Progenitor cell of endocrine pancreas (in vitro differentiated cells): ENCODE measurements at places on chromosomes 16 and 17. TPM values are rescaled to one million over a fixed set of nuclear protein-coding genes. Genes with fewer than 3 reads are reported as not detected.

Gene KRT25
- total RNA-seq = not detected in 2 replicates

Gene PIPOX
- 4.3 and 5.3 TPM in 2 replicates for total RNA-seq

Gene CSH1
- total RNA-seq = not detected in 2 replicates

DNA sequence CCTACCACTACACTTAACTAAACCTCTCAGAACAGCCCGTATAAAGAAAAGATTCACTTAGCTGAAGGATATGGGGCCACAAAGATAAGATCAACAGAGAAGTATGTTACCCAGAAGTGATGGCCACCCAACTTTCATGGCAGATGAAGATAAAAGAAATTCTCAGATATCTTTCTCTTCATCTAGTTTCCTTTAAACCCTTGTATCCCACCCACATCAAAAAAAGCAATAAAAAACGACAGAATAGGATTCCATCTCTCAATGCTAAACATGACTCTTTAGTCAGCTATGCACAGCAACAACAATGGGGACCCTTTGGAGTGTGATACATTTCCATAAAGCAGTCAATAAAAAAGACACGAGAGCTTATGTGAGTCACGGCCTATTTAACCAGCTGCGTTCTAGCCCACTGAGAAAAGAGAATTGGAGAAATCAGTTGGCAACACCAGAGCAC is 86.6 kb downstream of the SNX11 start:
- H3K36me3 ChIP-seq = no peaks in the 10 kb centered on the region
- H3K27me3 ChIP-seq = peaks cover 41% of the 10 kb centered on the region
- no peak overlapping the region for H3K4me3 ChIP-seq
- peaks cover 6% of the 10 kb centered on the region for H3K4me1 ChIP-seq
- DNase-seq = no peak

DNA sequence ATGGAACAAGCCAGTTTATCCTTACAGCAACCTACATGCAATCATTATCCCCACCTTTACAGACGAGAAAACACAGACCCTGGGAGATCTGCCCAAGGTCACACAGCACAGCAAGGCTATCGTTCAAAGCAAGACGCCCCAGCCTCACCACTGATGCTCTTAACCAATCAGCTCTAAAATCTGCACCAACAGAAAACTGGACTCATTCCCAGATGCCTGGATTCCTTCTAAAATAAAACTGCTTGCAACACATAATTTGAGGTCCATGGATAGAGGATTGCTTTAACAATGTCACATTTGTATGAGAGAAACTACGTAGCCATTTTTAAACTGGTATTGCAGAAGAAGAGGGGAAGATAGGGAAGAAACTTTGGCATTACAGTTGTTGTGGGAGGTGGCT is 6.8 kb downstream of the COTL1 start:
- H3K27ac ChIP-seq = no peak overlapping the region

DNA sequence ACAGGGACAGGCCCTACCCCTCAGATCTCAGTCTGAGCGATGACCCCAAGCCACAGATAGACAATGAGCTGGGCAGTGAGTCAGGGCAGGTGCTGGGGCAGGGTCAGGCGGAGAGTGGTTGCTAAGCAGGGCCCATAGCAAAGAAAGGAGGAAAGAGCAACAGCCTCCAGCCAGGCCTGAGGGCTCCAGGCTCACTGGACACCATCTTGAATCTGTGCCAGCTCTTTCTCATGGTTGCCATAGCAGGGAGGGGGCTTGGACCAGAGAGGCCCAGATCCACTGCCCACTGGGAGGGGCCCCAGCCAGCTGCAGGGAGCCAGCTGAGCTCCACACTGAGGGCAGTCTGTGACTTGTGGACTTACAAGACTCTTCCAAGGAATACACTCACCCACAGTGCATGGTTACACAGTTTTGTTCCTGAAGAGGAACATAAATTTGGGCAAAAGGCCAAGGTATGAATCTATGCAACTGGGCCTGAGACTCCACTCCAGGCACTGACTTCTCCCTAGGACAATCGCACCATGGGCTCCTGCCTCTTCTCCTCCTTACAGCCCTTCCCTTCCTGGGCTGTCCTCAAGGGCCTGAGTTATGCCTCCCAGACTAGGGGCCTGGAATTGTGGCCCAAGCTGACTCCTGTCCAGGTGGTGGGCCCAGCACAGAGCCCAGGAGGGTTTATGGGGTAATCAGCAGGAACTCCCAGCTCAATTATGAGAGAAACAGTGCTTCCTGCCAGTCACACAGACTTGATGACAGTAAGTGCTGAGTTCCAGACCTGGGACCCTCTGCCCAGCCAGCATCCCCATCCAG is 59.9 kb downstream of the BEAN1 start:
- peaks cover 4% of the 10 kb centered on the region for H3K4me1 ChIP-seq
- H3K27me3 ChIP-seq = peaks cover 9% of the 10 kb centered on the region
- DNase-seq = no peak
- no peak overlapping the region for H3K4me3 ChIP-seq

DNA sequence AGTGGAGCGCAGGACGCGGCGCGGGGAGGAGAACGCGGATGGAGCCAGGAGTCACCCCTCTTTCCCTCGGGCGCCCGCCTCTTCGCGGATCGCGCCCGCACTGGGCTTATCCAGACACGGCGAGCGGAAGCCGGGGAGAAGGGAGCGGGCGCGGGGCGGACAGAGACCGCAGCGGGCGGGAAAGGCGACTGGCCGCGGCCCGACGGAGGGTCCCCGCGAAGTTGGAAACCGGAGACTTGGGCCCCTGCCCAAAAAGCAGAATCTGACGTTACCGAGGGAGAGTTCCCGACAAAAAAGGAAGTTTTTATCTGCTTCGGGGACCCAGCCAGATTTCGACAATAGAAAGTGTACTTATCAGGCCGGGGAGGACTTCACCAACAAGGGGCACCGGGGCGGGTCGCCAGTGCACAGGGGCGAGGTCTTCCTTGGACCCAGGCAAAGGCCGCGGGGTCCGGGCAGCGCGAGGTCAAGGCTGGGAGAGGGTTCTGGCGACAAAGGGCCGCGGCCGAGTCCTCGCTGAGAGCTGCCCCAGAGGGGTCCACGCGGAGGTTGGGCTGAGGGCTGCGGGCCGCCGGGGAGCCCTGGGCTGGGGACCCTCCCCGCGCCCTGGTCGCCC is 519 bp downstream of the ST6GALNAC2 start:
- peaks cover 58% of the 10 kb centered on the region for H3K27me3 ChIP-seq
- H3K4me1 ChIP-seq = no peaks in the 10 kb centered on the region
- H3K36me3 ChIP-seq = no peaks in the 10 kb centered on the region
- DNase-seq = no peak

- no peak overlapping the region for H3K27ac ChIP-seq
- no peak overlapping the region for H3K4me3 ChIP-seq
- no peaks in the 10 kb centered on the region for H3K4me1 ChIP-seq
- H3K27me3 ChIP-seq = no peaks in the 10 kb centered on the region
- DNase-seq = no peak
- H3K36me3 ChIP-seq = peaks cover 34% of the 10 kb centered on the region
These were observed 22.0 kb upstream of the ARL2BP start for GRCh38 chr16:57223057-57223456.

DNA sequence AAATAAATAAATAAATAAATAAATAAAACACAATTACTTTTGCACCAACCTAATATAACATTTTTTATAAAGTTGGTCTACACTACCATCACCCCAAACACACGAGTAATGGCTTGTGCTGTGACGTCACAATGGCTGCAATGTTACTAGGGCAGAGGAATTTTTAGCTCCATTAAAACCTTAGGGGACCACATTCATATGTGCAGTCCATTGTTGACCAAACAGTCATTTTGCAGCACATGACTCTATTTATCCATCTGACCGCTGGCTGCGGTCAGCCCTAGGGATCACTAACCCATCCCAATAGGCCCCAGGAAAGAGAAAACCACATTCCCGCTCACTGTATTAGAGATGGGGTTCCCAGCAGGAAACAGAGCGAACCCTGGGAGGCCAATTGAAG is 9.6 kb downstream of the CDH5 start:
- H3K27me3 ChIP-seq = peaks cover 3% of the 10 kb centered on the region
- no peak overlapping the region for H3K27ac ChIP-seq
- H3K36me3 ChIP-seq = no peaks in the 10 kb centered on the region
- H3K4me3 ChIP-seq = no peak overlapping the region
- DNase-seq = no peak
- peaks cover 3% of the 10 kb centered on the region for H3K4me1 ChIP-seq

GRCh38 chr17:43879723-43880419 is 27.5 kb downstream of the MPP2 start:
- H3K4me3 ChIP-seq = no peak overlapping the region
- H3K4me1 ChIP-seq = no peaks in the 10 kb centered on the region
- no peaks in the 10 kb centered on the region for H3K36me3 ChIP-seq
- DNase-seq = no peak
- H3K27ac ChIP-seq = no peak overlapping the region

DNA sequence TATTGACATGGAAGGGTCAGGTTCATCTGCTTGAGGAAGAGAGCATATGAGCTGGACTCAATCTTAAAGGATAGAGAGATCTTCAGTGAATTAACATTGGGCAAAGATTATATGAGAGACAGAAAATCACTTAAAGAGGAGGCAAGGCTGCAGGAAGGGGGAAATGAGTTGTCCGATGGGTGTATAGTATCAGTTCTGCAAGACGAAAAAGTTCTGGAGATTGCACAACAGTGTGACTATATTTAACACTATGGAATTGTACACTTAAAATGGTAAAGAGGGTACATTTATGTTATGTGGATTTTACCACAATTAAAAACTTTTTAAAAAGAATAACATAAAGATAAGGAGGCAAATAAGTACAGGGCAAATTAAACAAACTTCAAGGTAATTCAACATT is 80.7 kb downstream of the HELZ start:
- no peak overlapping the region for H3K4me3 ChIP-seq
- DNase-seq = no peak
- no peak overlapping the region for H3K27ac ChIP-seq
- no peaks in the 10 kb centered on the region for H3K4me1 ChIP-seq

DNA sequence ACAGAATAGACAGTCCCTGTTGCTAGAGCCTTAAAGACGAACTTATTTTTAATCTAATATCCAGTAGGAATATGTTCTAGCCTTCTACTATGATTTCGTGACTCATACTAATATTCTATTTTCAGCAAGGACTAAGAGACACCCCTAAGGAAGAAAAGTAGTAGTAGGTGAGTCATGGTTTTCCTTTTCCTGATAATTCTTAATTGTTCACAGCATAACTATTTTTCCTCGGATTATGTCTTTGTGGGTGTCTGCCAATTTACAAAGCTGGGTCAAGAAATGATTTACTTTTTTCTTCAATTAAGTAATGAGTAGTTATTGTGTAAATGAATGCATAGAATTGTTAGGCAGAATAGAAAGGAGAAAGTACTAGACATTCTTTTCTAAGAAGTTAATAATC is 292.2 kb downstream of the TOX3 start:
- peaks cover 44% of the 10 kb centered on the region for H3K4me1 ChIP-seq
- no peak for DNase-seq
- no peak overlapping the region for H3K4me3 ChIP-seq
- no peaks in the 10 kb centered on the region for H3K27me3 ChIP-seq

DNA sequence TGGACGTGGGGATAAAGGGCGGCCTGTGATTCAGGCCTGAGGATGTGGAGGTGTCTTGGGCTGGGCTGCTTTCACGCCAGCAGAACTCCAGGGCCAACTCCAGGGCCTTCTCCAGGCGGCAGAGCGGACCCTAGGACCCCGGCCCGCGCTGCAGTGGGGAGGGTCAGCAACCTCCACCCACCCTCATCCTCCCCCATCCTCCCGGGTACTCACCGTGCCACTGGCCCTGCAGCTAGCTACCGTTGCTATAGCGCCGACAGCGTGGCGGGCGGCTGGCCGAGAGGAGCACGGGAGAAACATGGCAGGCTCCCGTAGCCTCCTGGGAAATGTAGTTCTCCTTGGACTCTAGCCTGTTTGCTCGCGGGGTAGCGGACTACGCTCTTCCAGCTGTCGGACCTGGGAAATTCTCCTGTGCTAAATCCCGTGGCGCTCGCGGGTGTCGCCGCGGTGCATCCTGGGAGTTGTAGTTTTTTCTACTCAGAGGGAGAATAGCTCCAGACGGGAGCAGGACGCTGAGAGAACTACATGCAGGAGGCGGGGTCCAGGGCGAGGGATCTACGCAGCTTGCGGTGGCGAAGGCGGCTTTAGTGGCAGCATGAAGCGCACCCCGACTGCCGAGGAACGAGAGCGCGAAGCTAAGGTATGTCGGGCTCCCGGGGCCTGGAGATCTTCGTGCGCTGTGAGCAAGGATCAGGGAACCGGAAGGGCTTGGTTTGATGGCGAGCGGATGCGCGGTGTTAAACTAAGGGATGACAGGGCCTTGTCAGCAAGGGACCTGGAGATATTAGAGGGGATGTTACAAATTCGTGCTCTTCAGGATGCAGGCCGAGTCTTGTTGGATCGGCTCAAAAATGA is at the start of the genes FTO and RPGRIP1L:
FTO (plus strand) TSS at position 567 of the 855 bp plus-strand sequence.
RPGRIP1L (minus strand) TSS at position 270 of the 855 bp plus-strand sequence. CDS start 3,136 bp downstream, outside the sequence.
- H3K27me3 ChIP-seq = no peaks in the 10 kb centered on the region
- H3K4me3 ChIP-seq = peak within 1 kb of the TSS; percentile 91
- H3K27ac ChIP-seq = peak within 1 kb of the TSS; percentile 91
- peaks cover 3% of the 10 kb centered on the region for H3K36me3 ChIP-seq
- H3K4me1 ChIP-seq = peaks cover 11% of the 10 kb centered on the region

GRCh38 chr16:17304106-17304490 is 166.7 kb downstream of the XYLT1 start:
- DNase-seq = no peak
- H3K4me3 ChIP-seq = peak overlapping the region; percentile 0
- no peaks in the 10 kb centered on the region for H3K27me3 ChIP-seq
- H3K4me1 ChIP-seq = peaks cover 58% of the 10 kb centered on the region

DNA sequence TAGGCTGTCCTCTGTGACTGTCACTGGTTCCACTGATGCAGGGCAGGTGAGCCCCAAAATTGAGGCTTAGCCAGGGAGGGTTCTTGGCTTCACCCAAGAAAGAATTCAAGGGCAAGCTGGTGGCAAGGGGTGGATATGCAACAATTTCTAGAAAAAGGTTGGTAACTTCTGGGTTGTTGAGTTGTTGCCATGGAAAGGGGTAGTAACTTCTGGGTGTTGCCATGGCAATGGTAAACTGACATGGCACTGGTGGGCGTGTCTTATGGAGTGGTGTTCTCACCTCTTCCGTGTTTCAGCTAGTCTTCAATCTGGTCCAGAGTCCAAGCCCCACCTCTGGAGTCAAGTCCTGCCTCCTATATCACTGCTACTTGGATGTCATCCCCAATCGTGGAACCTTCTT is 9.5 kb upstream of the GUCY2D start:
- H3K27me3 ChIP-seq = peaks cover 53% of the 10 kb centered on the region

DNA sequence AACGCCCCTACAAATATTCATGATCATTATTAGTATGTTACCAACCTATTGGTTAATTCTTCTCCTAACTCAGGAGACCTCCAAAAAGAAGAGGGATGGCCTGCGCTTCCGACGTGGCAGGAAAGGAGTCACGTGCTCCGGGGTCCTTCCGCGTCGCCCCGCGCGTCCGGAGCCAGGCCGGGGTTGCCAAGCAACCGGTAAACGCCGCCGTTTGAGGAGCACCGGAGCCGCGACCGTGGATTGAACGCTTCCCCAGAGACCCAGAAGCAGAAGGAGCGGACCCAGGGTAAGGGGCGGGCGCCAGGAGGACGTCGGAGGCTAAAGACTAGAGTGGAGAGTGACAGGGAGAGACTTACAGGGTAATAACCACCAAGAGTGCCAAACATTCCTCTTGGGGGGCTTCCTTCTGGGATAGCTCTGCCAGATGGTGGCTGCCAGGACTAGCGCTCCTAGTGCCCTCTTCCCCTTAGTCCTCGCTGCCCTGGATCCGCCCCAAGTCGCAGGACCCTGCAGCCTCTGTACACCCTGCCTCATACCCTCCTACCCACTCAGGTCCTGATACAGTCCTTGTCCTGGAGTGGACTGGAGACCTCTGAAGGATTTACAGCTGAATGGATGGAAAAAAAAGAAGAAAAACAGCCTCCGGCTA is at the start of gene DNAI2:
DNAI2 (plus strand) TSS at position 175 of the 649 bp plus-strand sequence. CDS start 7,584 bp downstream, outside the sequence.
- no peak within 1 kb of the TSS for H3K27ac ChIP-seq
- H3K36me3 ChIP-seq = no peaks in the 10 kb centered on the region
- H3K27me3 ChIP-seq = peaks cover 49% of the 10 kb centered on the region
- H3K4me3 ChIP-seq = peak within 1 kb of the TSS; percentile 50
- H3K4me1 ChIP-seq = peaks cover 3% of the 10 kb centered on the region
- no peak for DNase-seq
